ENCODE measurements at places on chromosomes 7 and 10. TPM values are rescaled to one million over a fixed set of nuclear protein-coding genes. Genes with fewer than 3 reads are reported as not detected.

DNA sequence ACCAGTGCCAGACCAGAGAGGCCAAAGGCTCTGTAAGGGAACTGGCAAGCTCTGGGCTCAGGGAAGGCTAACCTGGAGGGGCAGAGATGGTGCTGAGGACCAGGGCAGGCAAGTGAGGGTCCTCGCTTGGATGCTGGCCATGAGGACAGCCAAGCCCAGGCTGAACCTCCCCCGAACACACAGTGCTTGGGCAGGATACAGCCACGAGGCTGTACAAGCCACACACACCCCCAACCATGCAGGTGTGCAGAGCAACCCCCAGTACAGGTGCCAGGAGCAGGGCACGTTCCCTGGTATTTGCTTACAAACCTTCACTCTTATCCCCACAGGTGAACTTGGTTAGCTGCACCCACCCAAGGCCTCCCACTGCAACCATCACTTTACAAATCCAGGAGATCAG lies 185.7 kb downstream of the GRID1 start:
- no peak for DNase-seq

The SLC29A3 gene
- 3.4 TPM for total RNA-seq

The PDGFA gene
- 47.1 TPM for total RNA-seq

The PNLIPRP3 gene
- not detected for total RNA-seq

The TMEM273 gene
- not detected for total RNA-seq

GRCh38 chr7:29254591-29254990 lies 60.0 kb downstream of the CHN2 start:
- DNase-seq, result no peak

GRCh38 chr7:67447297-67447696 lies 450.7 kb downstream of the TYW1 start:
- no peak for DNase-seq

DNA sequence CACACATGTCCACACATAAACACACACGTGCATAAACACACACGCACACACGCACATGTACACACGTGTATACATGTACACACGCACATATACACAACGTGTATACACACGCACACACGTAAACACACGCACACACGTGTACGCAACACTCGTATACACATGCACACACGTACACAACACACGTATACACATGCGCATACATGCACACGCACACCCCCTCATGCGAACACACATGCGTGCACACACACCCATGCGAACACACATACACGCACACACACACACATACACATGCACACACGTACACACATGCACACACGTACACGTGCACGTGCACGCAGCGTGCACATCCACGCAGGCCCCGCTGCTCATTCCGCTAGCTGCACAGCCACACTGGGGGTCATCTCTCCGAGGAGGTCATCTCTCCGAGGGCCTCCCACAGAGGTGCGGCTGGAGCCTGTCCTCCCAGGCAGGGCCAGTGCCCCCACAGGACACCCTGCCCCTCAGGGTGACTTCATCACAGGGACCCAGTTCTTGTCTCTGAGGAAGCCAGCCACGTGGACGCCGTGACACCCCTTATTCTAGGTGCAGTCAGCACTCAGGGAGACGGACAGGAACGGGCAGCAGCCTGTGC lies 25.9 kb downstream of the CYP2W1 start:
- DNase-seq, result no peak

GRCh38 chr10:122301055-122301810 lies 30.1 kb downstream of the BTBD16 start:
- DNase-seq, result peak; percentile 96

DNA sequence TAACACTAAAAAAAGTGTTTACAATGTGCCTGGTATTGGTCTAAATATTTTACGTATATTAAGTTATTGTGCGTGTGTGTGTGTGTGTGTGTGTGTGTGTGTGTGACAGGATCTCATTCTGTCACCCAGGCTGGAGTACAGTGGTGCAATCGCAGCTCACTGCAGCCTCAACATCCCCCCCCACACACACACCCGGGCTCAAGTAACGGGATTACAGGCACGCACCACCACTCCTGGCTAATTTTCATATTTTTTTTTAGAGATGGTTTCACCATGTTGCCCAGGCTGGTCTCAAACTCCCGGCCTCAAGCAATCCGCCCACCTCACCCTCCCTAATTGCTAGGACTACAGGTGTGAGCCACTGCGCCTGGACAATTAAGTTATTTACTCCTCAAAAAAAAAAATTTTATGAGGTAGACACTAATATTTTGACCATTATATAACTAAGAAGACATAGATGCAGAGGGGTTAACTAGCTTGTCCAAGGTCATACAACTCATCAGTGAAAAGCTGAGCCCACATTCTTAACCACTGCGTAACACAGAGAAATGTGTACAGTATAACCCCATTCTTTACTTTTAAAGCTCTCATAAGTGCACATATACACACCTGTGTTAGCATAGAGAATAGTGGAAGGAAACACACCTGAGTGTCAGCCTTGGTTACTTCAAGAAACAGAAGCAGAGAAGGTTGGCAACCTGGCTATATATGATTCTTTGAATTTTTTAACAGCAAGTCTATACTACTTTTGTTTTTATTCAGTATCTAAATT lies 35.0 kb downstream of the DNAJC12 start:
- no peak for DNase-seq

The GIMAP1 gene
- total RNA-seq, result not detected

GRCh38 chr10:52752261-52752660 lies 20.3 kb downstream of the MBL2 start:
- DNase-seq, result no peak

- no peak for DNase-seq
Measured at GRCh38 chr7:53062796-53063195, 27.4 kb downstream of the POM121L12 start.

DNA sequence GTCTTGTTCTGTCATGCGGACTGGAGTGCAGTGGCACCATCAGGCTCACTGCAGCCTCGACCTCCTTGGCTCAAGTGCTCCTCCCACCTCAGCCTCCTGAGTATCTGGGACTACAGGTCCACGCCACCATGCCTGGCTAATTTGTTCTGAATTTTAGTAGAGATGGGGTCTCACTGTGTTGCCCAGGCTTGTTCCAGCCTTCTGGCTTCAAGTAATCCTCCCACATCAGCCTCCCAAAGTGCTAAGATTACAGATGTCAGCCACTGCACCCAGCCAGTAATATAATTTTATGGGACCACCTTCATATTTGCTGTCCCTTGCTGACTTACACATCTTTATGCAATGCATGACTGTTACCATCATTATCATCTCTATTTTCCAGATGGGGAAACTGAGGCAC lies 1.5 kb upstream of the HSPB1 start:
- DNase-seq, result no peak

The PDK4 gene
- 0.29 TPM for total RNA-seq
